ENCODE measurements at places on chromosomes 5 and 9.

DNA sequence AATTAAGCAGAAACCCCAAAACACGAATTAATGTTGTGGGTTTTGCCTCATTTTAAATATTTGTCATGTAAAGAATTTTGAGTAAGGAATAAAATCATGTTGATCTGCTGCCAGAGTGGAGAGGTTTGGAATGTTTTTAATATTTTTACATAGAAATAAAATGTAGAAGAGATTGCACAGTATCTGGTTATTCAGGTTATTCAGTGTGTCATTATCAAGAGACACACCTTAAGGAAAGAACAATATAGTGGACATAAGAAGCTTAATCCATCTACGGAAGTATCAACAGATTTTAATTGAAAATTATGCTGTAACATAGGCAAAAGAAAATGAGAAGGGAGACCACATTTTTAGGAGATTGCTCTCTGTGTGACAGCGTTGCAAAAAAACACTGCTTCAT, 410.4 kb downstream of the MED10 start:
- no peak for DNase-seq

GRCh38 chr9:17969232-17969631, 390.4 kb downstream of the SH3GL2 start:
- no peak for DNase-seq

GRCh38 chr5:40914835-40915234, 5.5 kb downstream of the C7 start:
- DNase-seq = no peak

- DNase-seq = no peak
Observed at GRCh38 chr9:72394066-72394465, 29.1 kb upstream of the ZFAND5 start.

DNA sequence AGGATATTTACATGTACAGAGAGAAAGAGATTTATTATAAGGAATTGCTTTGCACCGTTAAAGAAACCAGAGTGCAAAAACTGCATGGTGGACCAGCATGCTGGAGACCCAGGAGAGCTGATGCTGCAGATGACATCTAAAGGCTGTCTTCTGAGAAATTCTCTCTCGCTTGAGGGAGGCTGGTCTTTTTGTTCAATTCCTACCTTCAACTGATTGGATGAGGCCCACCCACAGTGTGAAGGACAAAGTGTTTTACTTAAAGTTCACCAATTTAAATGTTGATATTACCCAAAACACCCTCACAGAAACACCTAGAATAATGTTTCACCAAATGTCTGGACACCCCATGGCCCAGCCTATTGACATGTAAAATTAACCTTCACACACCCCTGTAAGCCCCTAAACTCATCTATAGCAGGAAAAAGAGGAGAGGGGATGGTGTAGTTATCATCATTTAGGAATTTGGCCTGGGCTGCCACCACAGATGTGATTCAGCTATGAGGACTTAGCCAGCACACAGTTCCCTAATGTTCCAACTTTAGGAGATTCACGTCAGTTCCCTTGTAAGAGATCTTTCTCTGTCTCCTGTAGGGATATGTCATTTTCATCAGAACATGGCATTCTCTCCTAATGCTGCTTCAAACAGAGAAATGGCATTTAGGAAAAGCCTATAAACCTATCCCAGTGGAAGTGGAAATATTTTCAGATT, 358.2 kb upstream of the TLE4 start:
- DNase-seq = no peak

DNA sequence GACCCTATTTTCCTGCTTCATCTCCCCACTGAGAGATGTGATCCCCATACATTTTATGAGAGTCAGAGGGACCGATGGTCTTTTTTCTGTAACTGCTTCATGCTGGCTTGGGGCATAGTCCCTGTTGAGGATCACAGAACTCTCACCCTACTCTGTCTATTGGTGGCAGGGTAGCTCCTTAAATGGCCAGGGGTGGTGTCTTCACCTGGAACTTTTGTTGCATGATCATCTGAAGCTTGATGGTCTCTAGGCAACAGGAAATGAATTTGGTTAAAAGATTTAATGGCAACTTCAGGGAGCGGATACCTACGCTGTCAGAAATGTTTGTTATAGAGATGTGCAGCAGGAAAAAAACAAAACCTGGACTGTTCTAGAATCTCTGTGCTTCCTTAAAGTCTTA, 87.0 kb upstream of the GLIS3 start:
- DNase-seq = no peak

DNA sequence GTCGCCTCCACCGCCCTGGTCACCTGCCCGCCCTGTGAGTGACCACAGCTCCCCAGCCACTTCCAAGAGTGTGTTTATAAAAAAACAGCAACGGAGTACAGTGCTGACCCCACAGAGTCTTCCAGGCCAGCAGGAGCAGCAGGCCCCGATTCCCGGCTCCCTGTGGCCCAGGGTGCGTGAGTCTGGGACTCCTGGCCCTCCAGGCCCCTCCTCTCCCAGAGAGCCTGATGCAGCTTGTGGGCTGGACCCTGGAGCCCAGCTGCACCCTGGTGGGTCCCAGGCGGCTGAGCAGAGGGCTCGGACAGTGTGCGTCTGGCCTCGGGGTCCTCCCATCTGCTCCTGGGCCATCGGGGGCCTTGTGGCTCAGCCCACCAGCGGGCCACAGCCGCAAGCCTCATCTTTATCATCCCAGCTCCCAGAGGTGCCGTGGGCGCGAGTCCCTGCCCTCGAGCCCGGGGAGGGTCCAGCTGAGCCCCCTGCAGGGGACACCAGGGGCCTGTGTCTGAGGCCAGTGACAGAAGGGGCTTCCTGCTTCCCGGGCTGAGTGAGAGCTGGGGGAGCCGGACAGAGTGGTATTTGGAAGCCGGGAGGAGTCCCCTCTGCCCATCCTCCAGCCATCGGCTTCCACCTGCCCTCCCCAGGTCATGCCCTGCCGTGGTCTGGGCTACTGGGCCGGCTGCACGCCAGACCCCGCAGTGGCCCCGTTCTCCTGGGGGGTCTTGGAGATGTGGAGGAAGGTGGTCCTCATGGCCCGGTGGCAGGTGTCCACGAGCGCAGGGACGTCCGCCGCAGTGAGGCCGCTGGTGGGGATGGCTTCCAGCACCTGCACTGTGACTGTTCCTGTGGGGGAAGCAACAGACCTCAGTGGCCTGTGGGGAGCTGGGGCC, 10.6 kb downstream of the EGFL7 start:
- no peak for DNase-seq

DNA sequence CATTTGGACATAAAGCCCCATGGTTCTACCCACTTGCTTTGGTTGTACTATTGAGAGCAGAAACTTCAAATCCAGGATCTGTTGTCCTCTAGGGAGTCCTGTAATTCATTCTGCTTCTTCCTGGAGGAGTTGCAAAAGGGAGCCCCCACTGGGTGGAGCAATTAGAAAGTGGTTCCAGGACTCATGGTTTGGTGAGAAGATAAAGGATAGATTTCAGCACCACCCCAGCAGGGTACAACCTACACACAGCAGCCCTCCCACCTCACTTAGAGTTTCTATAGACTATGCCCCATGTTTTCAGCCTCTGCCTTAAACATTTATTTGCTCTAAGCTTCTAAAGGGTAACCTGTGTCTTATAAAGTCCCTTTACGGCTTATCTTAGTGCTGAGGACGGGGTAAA, 112.6 kb upstream of the ARRDC3 start:
- DNase-seq = no peak

GRCh38 chr5:132054697-132055440, 5.6 kb upstream of the IL3 start:
- no peak for DNase-seq

DNA sequence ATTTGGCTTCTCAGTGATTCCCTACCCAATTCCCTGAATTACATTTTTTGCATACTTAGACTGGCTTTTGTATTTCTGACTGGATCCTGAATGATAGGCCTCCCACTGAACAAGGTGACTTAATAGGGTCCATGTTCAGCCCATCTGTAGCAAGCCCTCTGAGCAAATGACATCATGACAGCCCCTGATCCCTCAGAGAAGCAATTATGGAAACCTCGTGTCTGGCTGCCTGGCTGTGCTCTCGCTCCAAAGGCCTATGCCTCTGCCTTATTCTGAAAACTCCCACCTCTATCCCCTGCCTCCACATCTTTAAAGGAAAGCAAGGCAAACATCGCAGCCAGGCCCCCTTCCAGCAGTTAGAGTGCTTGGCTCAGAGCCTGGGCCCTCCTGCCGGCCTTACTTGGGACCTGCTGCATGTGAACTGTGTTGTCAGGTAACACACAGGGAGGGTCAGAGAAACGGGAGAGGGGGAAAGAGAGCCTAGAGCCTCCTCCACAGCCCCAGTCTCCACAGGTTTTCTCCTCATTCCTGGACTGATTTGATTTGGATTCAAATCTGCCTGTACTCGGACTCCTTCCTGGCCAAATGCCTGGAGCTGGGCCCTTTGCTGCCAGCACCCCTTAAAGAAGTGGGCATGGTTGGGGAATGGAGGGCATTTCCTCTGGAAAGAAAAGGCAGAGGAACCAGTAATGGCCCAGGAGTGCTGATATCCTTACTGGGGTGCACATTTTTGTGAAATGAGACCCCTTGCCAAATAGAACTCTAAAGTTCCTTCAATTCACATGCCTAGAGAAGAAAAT, 3.8 kb downstream of the DCANP1 start:
- no peak for DNase-seq

GRCh38 chr5:177591690-177592009, 353 bp upstream of the TMED9 start:
- DNase-seq = no peak

- peak; percentile 36 for DNase-seq
Observed at GRCh38 chr9:76887003-76887821, 18.7 kb downstream of the PRUNE2 start.

- DNase-seq = no peak
Observed at GRCh38 chr5:131386124-131386523, 122.3 kb downstream of the CDC42SE2 start.

All from C1 segment of cervical spinal cord (tissue), 14 donors.